SIG-M5 (cell line): ENCODE measurements at places on chromosomes 2 and 18.

- no peak for DNase-seq
Measured at GRCh38 chr2:198374375-198375082, 570.1 kb downstream of the PLCL1 start.

GRCh38 chr2:227606476-227606875 lies 7.8 kb downstream of the SCYGR2 start:
- DNase-seq = no peak

- no peak for DNase-seq
Measured at GRCh38 chr2:101063352-101064124, 61.4 kb downstream of the RPL31 start.

DNA sequence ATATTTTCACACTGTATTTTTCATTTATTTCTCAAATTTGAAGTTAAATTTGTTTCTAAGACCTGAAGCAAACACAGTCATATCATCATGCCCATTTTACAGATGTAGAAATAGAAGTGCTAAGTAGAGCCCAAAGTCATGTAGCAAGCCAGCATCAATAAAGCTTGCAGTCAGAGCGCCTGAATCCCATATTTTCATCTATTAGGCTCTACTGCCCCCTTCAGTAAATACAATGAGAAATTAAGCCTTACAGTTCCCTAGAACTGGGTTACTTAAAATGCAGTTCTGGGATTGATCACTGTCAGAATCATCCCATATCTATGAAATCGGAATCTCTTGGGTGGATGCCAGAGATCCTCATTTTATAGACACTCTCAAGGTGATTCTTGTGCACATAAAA lies 419.9 kb downstream of the TGIF1 start:
- no peak for DNase-seq

GRCh38 chr18:80213182-80213581 lies 34.1 kb downstream of the PARD6G start:
- DNase-seq = no peak

DNA sequence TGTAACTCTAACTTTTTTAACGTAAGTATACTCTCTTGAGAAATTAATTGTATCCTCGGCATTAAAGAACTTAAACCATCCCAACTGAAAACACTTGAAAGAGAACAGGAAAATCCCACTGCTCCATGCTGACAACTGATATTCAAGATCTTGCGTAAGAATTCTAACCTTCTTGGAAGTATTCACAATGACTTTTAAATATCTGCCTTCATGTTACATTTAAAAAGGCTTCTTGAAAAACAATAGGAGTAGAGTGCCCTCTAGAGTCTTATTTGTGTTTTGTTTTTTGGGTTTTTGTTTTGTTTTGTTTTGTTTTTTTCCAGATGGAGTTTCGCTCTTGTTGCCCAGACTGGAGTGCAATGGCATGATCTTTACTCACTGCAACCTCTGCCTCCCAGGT lies 65.4 kb upstream of the DNAJC10 start:
- no peak for DNase-seq

DNA sequence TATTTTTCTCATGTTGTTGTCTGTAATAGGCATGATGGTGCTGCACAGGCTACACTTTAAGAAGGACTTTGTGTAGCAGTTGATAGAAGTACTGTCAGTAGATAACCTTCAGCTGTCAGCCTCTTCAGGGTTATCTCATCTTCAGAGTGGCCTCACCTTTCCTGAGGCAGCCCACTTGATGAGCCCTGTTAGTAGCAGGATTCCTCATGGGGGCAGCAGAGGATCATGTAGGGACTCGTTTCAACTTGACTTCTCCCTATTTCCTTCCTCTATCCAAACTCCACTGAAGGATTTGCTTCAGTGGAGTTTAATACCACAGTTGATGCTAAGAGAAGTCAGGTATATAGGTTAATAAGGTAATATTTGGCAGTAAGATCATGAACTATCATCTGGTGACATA lies 530.3 kb upstream of the FSIP2 start:
- DNase-seq = no peak

- DNase-seq = no peak
Measured at GRCh38 chr2:227471924-227472264, at the start of gene AGFG1. AGFG1 (plus strand) TSS chr2:227472156; CDS start chr2:227472422, 266 bp downstream.
